ENCODE measurements at places on chromosomes 1 and 21.

DNA sequence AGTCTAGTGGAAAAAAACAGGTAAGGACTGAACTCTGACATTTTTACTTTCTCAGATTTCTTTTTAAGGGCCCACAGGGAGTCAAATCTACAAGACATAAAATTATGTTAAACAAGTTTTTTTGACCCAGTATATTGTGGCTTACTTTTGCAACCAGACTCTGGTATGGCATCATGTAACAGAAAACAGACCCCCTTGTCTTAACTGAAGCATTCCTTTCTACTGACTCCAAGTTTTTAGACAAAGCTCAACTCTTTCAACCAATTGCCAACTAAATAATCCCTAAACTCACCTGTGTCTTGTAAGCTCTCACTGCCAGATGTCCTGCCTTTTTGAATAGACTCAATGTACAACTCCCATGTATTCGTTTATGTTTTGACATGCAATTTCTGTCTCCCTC lies 64.3 kb downstream of the FASLG start:
- DNase-seq: no peak

- no peak for DNase-seq
These were observed 6.7 kb downstream of the CNIH3 start for GRCh38 chr1:224622831-224623230.

DNA sequence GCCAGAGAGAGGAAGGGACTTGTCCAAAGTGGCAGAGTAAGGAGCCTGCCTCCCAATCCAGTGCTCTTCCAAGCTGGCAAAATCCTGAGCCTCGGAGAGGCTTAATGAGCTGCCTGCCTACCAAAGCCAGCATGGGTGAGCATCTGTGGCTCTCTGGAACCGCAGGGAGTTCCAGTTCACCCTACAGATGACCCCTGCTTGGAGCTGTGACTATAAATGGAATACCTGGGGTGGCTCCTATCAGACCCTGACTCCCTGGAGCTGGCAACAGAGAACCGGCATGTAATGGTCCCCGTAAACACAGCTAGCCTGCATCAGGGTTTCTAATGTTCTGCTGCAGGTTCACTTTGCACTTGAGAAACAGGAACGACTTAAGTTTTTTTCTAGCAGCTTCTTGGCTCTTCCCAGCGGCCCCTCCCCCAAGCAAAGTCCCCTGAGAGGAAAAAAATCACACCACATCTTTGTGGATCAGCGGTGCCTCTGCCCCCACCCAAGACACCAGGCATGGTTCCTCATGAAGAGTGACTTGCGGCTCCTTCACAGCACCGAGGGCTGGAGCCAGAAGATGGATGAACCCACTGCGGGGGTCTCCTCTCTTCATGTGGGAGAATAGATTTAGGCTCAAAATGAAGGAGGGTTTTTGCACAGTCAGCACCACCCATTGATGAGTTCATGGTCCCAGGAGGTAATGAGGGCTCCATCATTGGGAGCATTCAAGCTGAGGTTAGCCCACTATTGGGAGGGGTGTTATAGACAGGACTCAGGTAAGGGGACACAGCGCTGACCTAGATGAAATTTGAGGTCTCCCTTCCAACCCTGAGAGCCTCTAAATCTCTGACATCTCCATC lies 79.0 kb downstream of the SYT2 start:
- no peak for DNase-seq

GRCh38 chr1:202567738-202568137 lies 142.5 kb downstream of the SYT2 start:
- no peak for DNase-seq

- no peak for DNase-seq
These were observed 86.5 kb upstream of the MACF1 start for GRCh38 chr1:39117899-39118450.

DNA sequence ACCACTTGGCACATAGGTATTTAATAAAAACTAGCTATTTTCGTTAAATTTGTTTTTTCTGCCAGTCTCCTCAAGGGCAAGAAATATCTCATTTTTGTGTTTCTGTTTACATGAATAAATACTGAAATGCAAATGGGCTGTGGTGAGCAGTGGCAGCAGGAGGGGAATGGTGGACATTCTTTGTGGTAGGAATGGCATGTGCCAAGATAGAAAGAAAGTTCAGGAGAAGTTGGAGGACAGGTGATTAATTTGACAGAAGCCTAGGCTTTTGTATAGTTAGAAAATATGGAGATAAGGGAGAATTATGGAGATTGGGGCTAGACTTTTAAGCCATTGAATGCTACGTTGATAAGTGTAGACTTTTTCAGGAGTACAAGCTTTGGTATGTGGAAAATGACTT lies 8.6 kb downstream of the RAP1A start:
- DNase-seq: no peak

DNA sequence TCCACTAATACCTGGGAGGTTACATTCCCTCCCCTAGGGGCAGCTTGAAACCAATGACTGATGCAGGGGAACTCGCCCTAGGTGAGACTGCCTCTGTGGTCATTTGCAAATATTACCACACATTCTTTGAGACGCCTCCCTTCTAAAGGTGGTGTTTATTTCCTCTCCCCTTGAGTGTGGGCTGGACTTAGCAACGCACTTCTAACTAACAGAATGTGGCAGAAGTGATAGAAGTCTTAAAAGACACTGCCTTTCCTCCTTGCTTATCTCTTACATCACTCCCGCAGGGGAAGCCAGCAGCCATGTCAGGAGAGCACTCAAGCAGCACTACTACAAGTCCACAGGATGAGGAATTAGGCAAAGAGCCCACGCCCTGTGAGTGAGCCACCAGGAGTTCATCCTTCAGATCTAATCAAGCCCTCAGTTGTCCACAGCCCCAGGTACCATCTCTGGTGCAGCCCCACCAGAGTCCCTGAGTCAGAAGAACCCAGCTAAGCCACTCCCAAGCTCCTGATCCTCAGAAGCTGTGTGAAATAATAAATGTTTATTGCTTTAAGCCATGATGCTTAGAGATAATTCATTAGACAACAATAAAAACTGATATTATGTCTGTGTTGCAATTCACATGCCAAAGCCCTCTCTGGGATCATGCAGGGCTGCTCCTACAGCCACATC lies 14.8 kb upstream of the MATN1 start:
- DNase-seq: no peak

- DNase-seq: no peak
These were observed 47.3 kb upstream of the BCL10 start for GRCh38 chr1:85323770-85324169.

DNA sequence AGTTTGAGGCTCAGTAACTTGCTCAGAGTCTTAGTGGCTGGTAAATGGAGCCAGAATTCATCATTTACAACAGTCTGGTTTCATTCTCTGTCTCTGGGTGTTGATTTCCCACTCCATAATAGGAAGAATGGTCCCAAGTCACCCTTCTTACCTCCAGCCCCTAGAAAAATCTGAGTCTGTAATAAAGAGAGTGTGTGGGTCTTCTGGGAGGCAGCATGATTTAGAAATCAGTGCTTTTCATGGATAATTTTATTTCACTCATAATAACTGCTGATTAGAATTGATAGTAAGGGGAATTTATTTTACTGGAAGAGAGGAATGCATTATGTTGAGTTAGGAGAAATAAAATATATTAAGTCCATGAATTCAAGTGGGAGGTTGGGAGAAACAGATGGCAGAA lies 2.1 kb downstream of the PLA2G2D start:
- DNase-seq: no peak

DNA sequence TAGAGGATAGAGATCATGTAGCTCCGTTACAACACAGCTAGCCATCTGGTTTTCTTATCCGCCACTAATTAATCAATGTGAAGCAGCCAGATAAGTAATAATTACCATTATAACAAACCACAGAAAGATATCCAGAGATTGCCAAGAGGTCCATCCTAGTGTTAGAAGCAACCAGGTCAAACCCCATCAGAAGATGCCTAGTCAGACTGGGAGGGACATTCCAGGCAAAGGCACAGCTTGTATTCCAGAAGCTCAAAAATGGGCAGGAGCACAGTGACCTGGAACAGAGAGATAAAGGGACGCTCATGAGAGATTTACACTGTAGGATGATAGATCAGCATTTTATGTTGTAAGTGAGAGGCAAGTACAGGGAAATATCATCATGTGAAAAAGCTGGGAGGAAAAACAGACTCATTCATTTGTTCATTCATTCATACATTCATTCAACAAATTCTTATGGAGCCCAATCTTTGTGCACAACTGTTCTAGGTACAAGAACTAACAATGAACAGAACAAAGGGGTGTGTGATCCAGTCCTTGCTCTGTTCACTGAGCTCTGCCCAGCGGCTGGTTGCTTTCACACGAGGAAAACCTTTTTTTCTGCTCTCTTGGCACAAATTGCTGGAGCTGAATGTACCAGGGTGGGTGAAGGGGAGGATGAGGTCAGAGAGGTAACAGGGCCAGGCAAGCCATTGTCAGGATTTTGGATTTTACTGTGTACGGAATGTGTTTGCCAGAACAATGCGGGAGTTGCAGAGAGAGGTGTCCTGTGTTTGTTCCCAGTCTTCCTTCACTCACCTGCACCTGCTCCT lies 240.8 kb upstream of the FGGY start:
- DNase-seq: no peak

Measured in HCT116 (cell line).